ENCODE measurements at places on chromosomes 2 and 18.

- no peak for DNase-seq
Observed at GRCh38 chr2:148666555-148666954, 22.0 kb downstream of the EPC2 start.

DNA sequence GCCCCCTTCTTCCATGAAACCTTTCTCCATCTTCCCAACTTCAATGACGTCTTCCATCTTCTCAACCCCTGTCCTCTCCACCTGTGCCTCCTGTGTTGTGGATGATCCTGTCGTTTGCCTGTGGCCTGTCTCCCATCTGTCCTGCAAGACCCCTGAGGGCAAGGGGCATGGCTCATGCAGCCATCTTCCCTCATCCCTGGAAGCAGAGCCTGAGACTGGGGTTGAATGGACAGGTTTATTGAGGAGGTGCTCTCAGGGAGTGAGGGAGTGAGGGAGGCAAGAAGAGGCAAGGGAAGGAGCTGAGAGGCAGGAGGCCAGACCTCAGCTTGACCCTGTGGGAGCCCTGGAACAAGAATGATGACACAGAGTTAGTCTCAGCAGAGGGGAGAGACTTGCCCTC is 7.3 kb downstream of the SPATA3 start:
- DNase-seq = no peak

- no peak for DNase-seq
Observed at GRCh38 chr2:125684256-125684655, 971.7 kb upstream of the GYPC start.

GRCh38 chr18:23992089-23992940 is 22.2 kb upstream of the TTC39C start:
- DNase-seq = no peak

GRCh38 chr2:62354771-62355561 is 151.0 kb downstream of the TMEM17 start:
- no peak for DNase-seq

GRCh38 chr2:79855264-79856006 is 342.6 kb downstream of the CTNNA2 start:
- no peak for DNase-seq

- no peak for DNase-seq
Observed at GRCh38 chr2:130963196-130963848, 126.6 kb downstream of the ARHGEF4 start.

DNA sequence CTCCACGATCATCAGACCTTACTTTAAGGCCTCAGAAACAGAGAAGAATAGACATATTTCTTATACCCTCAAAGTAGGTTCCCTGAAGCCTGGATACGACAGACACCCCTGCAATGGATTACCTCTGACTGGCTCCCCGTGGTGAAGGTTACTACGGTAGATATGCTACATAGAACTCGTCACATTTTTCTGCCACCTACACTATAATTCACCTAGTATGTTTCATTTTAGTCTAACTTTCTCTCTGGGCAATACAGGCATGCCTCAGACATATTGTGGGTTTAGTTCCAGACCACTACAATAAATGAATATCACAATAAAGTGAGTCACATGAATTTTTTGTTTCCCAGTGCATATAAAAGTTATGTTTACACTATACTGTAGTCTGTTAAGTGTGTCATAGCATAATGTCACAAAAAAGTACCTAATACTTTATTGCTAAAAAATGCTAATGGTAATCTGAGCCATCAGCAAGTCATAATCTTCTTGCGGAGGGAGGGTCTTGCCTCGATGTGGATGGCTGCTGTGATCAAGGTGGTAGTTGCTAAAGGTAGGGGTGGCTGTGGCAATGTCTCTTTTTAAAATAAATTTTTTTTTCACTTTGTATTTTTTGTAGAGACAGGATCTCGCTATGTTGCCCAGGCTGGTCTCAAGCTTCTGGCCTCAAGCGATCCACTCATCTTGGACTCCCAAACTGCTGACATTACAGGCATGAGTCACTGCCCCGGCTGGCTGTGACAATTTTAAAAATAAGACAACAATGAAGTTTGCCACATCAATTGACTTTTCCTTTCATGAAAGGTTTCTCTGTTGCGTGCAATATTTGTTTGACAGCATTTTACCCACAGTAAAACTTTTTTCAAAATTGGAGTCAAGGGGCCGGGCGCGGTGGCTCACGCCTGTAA is 64.6 kb downstream of the TGIF1 start:
- DNase-seq = no peak

DNA sequence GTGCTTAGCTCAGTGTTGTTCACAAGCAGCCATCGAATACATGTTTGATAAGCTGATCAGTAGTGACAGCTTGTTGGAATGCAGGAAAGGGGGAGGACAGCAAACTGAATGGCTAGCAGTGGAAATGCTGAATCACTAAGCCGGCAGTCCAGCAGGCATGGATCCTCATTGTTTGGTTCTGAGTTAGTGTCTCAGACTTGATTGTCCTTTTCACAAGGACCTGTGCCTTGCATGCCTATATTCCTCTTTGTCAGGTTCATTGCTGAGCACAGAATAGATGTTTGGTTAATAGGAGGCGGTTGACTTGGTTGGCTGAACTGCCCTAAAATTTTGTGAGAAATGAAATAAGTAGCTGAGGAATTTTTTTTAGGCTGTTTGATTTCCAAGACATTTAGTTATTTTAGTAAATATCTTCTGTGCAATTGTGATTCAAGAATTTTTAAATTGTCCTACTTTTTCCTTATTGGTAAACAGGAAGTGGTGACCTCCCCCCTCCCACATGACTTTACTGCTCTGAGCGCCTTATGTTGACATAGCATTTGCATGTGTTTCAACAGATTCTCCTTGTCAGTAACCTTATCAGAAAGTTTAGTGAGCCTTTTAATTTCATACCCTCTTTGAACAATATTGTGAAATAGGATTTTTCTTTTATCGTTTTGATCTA is 21.4 kb upstream of the STON1 start:
- DNase-seq = no peak

GRCh38 chr2:158969715-158970240 is 1.3 kb downstream of the TANC1 start:
- no peak for DNase-seq

DNA sequence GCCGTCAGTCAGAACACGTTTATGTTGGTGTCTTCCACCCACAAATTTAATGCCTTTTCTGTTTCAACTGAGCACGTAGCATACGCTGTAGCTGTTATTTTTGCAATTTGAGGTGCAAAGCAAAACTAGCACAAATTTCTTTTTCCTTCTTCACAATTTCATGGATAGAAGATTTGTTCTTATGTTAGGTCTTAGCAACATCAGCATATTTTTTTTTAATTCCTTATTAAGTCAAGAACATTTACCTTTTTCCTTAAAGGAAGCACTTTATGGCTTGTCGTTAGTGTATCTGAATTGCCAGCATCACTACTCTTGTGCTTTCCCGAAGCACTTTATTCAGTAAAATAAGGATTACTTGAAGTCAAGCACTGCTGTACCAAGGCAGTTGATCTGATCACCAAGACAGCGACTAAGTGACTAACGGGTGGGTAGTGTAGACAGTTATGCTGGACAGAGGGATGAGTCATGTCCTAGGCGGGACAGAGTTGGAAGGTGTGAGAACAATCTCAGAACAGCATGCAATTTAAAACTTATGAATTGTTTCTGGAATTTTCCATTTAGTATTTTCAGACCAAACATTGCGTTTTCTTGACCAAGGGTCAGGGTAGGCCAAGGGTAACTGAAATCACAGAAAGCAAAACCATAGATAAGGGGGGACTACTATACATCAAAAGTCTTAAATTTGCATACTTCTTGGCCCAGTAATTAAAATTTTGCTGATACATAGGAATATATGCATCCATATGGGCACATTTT is 13.3 kb downstream of the BABAM2 start:
- DNase-seq = no peak

GRCh38 chr18:59783138-59783537 is 85.9 kb upstream of the CCBE1 start:
- no peak for DNase-seq

GRCh38 chr2:41741951-41742595 is 305.7 kb upstream of the PKDCC start:
- no peak for DNase-seq

- no peak for DNase-seq
Observed at GRCh38 chr2:173062801-173063200, 12.8 kb upstream of the MAP3K20 start.

- no peak for DNase-seq
Observed at GRCh38 chr2:70397186-70397585, 95.3 kb upstream of the FAM136A start.

- DNase-seq = no peak
Observed at GRCh38 chr2:197130318-197130717, 180.3 kb downstream of the ANKRD44 start.

GRCh38 chr2:1601067-1601412 is 143.3 kb downstream of the PXDN start:
- no peak for DNase-seq

DNA sequence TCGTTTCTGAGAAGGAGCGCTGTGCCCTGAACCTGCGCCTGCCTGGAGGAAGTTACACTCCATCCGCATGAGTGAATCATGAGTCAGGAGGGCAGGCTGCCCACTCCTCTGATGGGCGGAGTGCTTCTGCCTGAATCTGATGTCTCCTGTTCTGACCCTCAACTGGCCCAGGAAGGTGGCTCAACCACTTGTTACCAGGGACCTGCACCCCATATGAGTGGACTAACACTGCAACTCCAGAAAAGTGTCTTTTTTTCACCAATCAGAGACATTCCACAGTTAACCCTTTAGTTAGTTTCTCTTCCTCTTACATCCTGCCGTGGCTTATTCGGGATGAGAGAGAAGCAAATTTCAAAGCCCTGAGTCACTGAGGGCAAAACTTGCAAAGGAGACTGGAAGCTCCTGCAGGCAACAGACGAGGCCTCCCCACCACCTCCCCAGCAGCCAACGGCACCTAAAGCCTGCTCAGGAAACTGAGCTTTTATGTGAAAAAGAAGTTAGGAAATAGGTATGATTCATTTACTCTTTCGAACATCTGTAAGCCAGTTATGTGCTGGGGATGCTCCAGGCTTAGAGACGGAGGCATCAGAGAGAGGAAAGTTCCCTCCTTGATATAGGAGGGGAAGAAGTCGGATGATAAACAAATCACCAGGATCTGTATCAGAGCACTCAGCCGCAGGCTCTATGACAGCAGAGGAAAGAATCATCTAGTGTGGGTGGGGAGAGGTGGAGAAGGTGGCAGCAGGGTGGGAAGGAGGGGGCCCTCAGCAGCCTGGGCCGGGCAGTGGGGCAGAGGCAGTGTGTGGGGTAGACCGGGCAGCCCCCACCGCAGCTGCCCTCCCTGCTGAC is 30.9 kb downstream of the MBP start:
- no peak for DNase-seq

- no peak for DNase-seq
Observed at GRCh38 chr2:224029876-224030275, 9.2 kb downstream of the SERPINE2 start.

DNA sequence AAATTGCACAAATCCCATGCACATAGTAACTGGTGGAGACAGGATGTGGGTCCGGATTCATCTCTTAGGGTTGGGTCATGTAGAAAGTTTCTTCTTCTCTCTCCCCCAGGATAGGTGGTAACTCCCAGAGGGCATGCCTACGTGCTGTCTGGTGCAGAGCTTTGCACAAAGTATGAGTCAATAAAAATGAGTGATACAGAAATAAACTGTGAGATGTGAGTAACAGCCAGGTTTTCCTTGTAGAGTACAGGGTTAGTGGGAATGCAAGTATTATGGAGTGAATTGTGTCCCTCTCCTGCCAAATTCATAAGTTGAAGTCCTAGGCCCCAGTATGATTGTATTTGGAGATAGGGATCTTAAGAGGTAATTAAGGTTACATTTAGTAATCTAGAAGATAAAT is 289.4 kb downstream of the ALK start:
- DNase-seq = no peak

DNA sequence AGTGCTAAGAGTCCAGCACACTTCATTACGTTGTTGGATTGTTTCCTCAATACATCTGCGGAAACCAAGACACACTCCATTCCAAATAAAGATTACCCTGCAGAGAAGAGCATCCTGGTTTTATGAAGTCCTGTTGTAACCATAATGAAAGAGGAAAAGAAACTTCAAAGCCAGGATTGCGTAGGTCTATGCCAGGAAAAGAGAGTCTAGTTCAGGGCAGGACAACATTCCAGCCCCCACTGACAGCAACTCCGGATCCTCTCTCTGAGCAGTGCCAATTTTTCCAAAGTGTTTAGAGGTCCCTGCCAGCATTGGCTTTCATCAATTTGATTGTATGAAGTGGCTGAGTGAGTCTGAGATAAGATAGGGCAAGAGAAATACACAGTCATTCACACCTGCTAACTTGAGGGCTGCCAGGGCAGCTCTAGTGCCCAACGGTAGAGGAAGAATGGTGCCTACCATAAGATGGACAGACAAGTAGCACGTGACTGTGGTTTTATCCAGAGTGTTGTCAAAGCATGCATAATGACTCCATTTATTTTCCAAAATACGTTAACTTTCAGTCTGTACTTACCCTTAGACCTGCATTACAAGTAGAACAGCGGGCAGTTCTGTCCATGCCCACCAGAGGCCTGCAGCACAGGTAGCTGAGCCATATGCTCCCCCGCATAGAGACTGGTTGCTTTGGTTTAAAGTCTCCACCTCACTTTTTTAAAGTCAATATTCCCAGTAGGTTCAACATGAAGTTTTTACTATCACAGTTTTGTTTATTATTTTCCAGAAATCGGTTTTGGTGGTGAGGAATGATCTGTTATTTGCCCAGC is 23.7 kb downstream of the PIEZO2 start:
- DNase-seq = no peak

DNA sequence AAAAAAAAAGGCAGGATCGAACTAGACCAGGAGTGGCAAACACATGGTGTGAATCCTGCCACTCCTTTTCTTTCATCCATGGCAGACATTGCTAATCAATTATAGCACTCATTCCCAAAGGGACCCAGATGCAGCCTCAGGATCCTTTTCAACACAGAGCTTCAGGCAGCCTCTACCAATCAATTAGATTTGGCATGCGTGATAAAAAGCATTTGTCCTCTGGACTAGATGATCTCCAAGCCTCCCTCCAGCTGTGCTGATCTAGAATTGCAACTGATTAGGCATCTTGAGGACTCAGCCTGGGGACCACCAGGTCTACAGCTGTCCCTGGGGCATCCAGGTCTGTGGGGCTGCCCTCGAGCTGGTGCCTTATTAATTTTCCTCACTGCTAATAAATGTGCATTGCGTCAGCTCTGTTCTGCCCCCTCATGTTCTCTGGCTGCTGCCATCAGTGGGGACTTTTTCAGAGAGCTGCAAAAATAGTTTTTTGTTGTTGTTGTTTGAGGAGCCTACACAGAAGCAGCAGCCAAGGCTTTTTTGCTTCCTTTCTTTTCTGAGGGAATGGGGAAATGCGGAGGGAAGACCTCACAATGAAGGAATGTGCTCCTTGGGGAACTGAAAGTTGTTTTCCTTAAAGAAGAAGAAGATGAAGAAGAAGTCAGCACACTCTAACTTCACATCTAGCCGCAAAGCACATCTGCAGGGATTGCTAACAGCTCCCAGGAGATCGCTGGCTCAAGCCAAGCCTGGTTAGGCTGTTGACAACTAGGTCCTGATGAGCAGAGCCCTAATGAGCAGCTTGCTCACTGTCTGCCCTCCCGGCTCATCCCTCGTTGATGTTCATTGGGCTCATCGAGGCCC is 8.8 kb upstream of the ATOH8 start:
- DNase-seq = no peak

DNA sequence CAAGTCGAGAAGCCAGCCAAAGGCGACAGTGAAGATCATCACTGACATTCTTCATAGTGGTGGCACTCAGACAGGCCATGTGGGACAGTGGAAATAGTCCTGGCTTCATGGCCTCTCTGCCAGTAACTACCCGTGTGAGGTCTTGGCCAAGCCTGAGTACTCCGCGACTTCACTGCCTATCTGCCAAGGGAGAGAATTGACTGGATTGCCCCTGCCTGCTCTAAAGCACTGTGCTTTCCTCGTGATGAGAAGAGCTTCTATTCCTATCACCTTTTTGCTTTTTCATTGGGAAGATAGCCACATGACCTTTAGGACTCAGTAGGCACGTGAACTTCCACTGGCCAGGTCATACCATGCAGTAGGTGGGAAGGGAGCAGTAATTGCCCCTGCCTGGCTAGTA is 239.3 kb downstream of the HAUS1 start:
- no peak for DNase-seq
